Ascending aorta (tissue), 2 donors: ENCODE measurements at places on chromosomes 2 and 18. TPM values are rescaled to one million over a fixed set of nuclear protein-coding genes. Genes with fewer than 3 reads are reported as not detected.

DNA sequence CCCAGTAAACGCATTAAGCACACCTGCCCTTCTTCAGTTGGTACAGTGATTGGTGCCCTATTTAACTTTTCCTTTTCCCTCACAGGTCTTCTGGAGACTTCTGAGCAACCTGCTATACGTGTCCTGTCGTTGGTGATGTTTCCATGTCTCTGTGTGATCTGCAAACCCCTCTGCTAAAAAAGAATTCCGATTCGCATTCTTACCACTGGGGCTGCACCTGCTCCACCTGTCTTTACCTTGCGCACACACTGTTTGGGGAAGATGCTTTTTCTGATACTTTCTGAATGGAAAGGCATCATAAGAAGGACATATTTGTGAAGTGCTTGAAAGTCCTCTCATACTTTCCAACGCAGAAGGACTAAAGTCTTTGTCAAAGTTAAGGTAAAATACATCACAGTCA, 323.9 kb upstream of the SOX11 start:
- no peak for DNase-seq

DNA sequence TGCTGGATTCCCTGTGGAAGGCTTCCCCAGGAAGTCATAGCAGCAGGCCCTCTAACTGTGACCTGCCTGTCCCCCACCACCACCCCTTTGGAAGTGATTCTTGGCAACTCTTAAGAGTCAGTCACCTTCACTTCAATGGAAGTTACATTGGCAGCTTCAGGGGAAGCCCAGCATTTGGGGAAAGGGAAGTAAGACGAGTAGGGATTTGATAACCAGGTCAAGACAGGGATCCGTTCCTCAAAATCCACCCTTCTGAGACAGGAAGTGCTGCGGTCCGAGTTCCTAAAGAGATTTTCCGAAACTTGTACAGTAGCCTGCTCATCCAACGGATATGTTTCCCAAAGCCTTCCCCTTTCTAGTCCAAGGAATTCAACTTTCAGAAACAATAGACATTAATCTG, 54.2 kb downstream of the MRPL35 start:
- DNase-seq: no peak

The RNF152 gene
- total RNA-seq: 9.6 TPM

The SERPINB10 gene
- total RNA-seq: not detected

DNA sequence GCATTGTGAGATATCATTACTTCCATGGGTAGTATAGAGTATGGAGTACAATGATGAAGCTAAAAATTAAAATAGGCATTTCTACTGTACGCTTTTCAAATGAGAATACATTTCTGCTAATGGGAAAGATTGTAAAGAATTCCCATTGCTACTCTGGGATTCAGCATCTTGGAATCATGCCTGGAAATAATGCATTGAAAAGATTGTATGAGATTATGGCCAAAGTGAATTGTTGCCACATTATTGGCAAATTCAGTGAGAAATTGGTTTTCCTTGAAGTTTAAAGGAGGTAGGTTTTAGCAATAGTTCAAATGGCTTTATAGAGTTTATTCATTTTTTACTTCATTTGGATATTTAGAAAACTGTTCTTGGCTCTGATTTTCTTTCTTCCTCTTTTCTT, 157.9 kb downstream of the GULP1 start:
- no peak for DNase-seq

DNA sequence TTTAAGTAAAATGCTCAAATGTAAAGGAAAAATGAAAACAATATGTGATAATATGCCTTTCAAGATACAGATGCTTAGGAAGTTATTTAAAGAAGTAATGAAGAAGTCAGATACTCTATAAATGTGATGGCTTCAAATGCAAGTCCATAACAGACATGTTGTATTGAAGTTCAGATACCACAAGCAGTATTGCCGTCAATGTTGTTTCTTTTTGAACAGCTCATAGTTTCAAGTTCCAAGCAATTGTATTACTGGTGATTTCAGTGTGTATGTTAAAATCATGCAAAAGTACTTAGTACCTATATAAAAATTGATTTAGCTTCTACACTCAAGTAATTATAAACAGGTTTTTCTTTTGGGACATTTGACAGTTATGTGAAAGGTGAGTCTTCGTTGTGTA, 24.9 kb downstream of the KCMF1 start:
- no peak for DNase-seq

The ERLEC1 gene
- total RNA-seq: 150 TPM

- no peak for DNase-seq
These were observed 189.0 kb downstream of the GALNT1 start for GRCh38 chr18:35770376-35771014.

The IL18RAP gene
- 0.11 TPM for total RNA-seq

DNA sequence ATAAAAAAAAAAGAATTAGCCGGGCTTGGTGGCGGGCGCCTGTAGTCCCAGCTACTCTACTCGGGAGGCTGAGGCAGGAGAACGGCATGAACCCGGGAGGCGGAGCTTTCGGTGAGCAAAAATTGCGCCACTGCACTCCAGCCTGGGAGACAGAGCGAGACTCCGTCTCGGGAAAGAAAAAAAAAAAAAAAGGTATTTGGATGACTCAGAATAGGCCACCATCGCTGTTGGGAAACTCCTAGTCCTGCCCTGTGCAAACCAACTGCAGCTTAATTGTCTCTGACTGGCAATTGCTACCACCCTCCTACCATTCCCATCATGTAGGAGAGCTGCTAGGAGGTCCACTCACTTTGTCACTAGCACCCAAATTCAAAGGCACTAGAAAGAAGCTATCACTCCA, 43.5 kb downstream of the ATP8B1 start:
- no peak for DNase-seq

GRCh38 chr18:74589021-74589420, 8.6 kb upstream of the ZNF407 start:
- DNase-seq: no peak

DNA sequence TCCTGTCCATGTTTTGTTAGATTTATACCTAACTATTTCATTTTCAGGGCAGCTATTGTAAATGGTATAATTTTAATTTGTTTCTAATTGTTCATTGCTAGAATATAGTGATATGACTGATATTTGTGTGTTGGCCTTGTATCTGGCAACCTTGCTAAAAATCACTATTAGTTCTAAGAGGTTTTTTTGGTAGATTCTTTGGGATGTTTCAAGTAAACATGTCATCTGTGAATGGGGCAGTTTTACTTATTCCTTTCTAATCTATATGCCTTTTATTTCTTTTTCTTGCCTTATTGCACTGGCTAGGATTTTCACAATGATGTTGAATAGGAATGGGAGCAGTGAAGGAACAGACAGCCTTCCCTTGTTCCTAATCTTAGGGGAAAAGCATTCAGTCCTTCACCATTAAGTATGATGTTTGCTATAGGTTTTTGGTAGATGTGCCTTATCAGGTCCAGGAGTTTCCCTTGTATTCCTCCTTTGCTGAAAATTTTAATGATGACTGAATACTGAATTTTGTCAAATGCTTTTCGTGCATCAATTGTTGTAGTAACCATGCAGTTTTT, 41.7 kb downstream of the SNORC start:
- DNase-seq: no peak
